Inflammatory macrophage (primary cell): ENCODE measurements at places on chromosomes 13 and 19.

DNA sequence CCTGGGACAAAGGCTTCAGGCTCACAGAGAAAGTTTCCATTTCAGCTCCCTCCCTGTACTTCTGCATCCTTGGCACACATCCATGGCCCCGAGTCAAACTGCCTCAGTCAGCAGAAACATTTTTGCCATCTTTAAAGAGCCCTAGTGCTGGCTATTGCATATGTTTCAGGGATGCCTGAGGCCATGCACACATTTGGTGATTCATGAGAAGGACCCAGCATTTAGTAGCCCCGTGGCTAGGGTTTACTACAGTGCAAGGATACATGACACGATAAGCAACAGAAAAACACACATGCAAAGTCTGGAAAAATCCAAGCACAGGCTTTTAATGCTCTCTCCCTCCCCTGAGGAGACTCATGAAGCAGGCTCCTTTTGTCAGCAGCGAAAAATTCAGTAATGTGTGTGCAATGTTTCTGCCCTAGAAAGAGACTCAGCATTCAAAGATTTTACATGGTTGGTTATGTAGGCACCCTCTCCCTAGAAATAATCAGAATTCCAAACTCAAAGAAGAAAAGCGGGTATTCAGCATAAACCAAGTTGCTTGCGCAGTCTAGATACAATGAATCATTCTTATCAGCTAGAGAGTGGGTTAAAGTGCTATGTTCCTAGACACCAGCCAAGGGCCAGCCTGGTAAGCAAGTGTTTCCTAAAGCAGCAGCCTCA, 17.6 kb downstream of the ACOD1 start:
- no peak for DNase-seq

DNA sequence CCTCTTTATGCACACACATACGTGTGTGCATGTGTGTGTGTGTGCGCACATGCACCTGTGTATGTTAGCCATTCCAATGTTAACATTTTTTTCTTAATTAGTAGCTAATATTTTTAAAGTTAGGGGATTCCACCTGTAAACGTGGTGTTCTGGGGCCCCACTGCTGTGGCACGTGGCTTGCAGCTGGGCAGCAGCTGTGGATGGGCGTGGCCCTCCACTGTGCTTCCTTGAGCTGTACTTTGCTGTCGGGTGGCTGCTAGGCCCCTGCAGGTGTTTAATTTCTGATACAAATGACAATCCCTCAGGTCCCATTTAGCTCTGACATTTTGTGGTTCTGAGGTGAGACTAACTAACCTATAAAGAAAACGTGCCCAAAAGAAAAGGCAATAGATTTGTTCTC, 58.9 kb upstream of the GJB6 start:
- no peak for DNase-seq

- DNase-seq = no peak
These were observed 7.1 kb upstream of the WTIP start for GRCh38 chr19:34474233-34474989.

DNA sequence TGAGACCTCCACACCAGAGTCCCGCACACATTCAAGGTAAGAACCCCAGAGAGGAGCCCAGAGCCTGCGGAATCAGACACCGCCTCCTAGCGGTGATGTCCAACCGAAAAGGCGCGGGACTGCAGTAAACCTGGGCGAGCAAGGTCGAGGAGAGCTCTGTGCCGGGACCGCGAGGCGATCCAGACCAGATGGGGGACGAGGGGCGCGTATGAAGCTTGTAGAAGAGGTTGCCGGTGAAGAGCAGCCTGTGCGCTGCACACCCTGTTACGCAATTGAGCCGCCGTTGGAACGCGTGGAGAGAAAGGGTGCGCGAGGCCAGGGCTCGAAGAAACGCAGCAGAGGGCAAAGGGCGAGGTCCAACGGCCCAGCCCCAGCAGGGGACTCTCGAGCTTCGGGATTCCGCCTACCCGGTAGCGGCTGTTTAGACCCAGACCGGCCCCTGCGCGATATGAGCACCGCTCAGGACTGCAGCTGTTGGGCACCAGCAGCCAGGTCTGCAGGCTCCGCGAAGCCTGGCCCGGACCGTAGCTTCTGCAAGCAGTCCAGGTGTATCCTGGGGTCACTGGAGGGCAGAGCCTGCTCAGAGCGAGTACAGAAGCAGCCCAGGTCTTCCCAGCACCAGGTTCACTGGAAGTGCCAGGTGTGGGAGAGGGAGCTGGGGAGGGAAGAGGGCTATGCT, 65.9 kb upstream of the ZNF599 start:
- no peak for DNase-seq

DNA sequence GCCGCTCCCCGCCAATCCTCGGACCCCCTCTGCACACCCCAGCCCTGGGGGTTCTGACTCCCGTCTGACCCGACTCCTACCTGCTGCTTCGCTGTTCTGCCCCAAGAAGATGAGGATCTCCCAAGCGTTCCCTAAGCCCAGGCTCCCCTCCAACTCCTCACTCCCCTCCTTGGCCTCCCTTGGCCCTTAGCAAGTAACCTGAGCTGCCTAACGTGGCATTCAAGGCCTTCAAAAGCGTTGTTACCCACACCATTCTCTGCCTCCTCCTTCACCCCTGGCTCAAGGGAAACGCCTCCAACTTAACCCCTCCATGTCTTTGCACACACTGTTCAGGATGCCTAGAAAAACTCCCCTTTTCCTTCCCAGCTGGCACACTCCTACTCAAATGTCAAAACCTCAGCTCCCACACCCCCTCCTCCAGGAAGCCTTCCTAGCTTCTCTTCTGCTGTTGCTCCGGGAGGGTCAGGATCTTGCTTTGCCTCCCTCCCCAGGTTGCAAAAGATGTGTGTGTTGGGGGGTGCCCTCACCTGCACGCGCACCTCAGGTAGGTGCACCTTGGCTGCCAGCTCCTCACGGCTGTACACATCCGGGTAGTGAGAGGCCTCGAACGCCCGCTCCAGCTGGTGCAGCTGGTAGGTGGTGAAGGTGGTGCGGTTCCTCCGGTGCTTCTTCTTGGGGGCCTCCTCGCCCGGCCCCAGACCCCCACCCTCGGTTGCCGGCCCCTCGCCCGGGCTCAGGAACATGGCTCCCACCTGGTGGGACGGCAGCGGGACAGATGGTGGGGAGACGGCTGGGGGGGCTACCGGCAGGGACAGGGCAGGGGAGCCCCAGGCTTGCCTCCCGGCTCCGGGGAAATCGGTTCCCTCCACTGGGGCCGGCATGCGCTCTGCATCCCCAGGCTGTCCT, 775 bp downstream of the RAX2 start:
- no peak for DNase-seq

DNA sequence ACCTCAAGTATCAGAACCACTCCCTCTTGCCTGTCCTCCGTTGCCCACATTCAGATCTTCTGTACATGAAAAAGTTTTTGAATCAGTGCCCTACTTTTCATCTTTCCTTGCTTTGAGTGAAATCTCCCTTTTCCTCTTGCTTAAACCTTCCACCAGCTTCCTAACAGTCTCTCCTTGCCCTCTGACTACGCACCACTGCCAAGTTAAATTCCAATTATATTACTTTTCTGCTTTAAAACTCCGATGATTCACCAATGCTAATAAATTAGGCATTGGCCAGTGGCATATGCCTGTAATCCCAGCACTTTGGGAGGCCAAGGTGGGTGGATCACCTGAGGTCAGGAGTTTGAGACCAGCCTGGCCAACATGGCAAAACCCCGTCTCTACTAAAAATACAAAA, 30.7 kb upstream of the RFXAP start:
- no peak for DNase-seq

DNA sequence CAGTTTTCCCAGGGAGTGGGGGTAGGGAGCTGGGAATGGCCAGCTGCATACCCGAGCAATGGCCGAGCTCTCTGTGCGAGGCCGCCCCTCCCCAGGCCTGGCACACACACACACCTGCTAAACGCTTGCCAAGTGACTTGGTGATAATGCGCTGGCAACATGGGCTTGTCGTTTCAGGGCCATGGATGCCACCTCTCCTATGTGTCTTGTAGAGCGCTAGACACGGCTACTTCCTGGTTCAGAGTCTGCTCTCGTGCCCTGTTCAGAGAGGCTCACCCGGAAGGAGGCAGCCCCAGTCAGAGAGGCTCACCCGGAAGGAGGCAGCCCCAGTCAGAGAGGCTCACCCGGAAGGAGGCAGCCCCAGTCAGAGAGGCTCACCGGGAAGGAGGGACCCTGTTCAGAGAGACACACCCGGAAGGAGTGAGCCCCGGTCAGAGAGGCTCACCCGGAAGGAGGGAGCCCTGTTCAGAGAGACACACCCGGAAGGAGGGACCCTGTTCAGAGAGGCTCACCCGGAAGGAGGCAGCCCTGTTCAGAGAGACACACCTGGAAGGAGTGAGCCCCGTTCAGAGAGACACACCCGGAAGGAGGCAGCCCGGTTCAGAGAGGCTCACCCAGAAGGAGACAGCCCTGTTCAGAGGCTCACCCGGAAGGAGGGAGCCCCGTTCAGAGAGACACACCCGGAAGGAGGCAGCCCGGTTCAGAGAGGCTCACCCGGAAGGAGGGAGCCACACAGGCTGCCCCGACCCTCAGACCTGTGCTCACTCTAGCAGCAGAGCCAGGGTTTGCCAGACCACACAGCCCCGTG, 4.2 kb downstream of the ADPRHL1 start:
- peak; percentile 13 for DNase-seq

DNA sequence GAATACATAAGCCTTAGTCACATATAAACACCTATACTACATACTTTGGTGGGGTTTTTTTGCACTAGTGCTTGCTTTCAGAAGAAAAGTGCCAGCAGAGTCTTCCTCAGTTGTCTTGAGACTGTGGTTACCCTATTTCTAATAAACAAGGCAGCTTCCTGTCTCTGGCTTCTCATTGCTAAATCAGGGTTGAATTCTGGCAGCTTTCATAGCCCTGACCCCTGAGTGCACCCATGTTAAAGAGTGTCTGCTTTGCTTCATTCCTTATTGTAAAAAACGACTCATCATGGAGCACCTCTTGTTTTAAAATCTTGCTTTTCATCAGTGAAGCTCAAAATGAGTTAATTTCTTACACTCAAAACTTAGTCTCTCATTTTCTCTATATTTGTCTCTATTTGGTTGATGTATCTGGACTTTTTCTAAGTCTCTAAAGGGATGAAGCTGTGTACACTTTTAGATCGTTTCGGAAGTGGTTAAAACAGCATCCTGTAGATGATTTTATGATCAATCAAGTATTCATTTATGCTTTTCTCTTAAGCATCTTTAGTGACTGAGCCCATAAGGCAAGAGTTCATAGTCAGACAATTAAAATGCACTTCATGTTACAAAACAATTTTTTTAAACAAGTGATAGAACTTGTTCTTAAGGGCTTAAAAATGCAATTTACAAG, 72.1 kb downstream of the KLF12 start:
- peak; percentile 41 for DNase-seq

DNA sequence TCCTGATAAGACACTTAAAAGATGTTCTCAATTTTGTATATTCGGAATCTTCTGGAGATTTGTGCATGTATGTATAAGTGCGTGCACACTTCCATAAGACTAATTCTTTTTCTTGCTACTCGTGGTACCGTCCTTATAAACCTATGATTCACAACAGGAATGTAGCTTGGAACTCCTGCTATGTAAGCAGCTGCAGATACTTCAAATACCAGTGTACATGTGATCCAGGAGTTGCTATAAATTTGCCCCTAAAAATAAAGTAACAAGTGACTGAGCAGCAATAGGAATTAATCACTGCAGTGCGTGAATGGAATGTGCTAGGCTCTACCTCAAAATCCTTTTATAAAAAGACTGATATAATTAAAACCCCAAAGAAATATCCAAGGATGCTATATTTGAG, 214.9 kb downstream of the KLF5 start:
- DNase-seq = no peak

DNA sequence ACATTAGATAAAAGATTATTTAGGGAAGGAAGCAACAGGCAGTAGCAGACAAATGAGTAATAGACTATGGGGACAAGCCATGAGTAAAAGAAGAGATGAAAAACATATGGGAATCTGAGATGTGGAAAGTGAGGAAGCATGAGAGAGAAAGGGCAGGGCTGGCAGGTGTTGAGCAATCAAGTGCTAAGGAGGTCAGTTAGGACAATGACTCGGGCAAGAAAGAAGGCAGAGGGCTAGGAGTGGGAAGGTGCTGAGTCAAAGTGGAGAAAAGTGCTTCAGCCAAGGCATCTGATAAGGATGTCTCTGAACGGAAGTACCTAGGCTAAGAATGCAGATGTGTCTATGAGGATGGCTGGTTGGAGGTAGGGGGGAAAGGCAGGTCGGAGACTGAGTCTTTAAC, 291.9 kb upstream of the HTR2A start:
- peak; percentile 22 for DNase-seq

GRCh38 chr13:100493418-100493817, 95.2 kb downstream of the GGACT start:
- DNase-seq = peak; percentile 88

DNA sequence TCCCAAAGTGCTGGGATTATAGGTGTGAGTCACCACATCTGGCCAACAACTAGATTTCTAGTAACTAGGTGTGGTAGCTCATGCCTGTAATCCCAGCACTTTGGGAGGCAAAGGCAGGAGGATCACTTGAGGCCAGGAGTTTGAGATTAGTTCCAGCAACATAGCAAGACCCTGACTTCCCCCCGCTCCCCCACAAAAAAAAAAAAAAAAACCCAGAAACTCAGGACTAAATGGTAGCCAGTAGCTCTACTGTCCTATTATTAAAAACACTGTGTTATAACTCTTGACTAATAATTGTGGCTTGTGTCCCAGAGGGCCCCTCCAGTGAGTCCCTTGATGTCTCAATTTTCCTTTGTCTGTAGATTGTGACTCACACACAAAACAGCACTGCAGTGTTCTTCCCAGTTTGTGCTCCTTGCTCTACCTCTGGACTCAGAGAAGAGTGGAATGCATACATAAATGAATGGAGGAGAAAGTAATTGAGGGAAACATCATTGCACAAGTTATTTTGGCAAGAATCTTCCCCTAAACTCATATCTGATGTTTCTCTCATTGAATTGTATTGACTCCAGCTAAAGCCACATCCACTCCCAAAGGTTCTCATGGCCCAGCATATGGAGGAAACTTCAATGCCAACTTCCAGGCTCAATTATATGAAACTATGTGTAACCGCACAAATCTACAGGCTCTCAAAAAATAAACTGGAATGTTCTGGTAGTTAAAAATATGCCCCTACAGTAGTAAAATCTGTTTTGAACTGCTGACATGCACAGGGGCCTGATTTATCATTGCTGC, 8.8 kb downstream of the TPT1 start:
- DNase-seq = peak; percentile 50

DNA sequence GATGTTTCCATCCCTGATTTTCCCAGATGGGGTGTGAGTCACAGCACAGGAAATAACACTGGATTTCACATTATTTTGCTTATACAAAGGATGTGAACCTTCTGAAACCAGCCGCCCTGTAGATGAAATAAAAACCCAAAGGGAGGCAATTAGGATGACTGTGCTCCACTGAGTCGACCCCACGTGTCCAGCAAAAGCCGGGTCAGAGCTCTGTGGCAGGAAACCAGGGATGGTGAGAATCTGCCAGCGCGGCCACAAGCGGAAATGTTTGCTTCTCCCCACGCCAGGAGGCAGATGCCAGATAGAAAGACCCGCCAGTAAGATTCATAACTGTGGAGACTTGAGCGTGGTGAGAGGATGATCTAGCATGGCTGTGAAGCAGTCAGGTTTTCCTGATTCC, 764.4 kb downstream of the LIG4 start:
- no peak for DNase-seq

DNA sequence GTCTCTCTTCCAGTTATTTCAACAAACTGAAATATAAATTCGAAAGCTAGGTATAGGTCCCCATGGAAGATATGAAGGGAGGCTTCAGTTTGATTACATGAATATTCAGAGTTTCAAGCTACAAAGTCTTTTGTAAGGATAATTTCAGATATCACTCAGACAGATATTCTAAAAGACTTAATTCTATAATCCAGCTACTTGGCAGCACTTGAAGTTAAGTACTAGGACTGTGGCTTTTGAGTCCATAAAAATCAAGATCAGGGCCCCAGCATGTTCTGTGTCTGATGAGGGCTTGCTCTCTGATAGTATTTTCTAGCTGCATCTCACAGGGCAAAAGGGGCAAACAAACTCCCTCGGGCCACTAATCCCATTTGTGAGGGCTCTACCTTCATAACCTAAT, 160.6 kb upstream of the IRS2 start:
- no peak for DNase-seq
